ENCODE measurements at places on chromosomes 3 and 15. TPM values are rescaled to one million over a fixed set of nuclear protein-coding genes. Genes with fewer than 3 reads are reported as not detected.
A peak's percentile ranks its signal among the peaks of the same experiment; 100 is the strongest.

- no peak for DNase-seq
These were observed 50.1 kb downstream of the P2RY1 start for GRCh38 chr3:152885076-152885475.

GRCh38 chr15:24848050-24848449 is 106.7 kb upstream of the SNRPN start:
- DNase-seq, result no peak

DNA sequence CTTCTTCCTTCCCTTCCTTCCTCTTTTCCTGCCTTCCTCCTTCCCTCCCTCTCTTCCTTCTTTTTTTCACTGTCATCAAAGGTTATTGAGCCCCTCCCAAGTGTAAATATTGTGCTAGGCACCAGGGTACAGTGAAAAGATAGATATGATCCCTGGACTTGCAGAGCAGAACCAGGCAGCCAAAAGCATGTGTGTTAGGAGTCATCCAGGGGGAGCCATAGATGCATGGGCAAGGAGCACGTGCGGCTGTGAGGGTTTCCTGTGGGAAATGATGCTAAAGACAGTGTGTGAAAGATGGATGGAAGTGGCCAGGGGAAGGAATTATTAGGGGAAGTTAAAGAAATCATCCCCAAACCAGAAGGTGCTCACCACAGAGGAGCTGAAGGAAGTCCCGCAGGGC is 65.2 kb downstream of the NR2F2 start:
- peak; percentile 19 for DNase-seq

GRCh38 chr3:149850787-149851584 is 38.0 kb downstream of the RNF13 start:
- no peak for DNase-seq

DNA sequence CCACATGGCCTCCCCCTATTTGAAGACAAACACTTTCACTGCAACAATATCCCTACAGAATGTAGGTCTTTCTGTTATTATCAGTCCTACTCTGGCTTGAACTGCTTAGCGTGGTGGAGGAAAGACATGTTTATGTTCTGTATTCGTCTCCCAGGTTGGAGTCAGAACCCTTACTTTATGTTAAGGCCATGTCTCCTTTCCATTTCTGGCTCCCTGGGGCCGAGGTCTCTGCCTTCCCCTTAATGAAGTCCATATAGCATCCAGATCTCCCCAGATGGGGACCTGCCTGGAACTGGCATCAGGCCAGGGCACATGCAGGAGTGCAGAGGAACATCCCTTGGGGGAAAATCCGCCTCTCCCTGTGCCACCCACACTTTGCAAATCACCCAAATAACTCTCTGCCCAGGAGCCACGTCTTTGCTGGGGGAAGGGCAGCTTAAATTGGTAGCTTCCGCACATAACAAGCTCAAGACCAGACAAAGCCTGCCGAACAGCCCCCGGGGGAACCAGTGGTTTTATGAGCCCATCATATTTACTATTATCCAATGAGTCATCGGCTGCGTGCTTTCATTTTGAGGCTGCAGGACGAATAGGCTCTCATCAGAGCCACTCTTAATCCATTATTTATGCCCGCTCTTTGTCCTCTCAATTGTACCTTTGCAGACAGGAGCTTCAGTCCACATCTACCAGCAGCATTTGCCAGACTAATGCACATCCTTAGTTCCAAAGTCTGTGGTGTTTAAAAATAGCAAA is 237.0 kb downstream of the UACA start:
- no peak for DNase-seq

GRCh38 chr15:66287461-66288057 is 5.8 kb upstream of the DIS3L start:
- DNase-seq, result no peak

DNA sequence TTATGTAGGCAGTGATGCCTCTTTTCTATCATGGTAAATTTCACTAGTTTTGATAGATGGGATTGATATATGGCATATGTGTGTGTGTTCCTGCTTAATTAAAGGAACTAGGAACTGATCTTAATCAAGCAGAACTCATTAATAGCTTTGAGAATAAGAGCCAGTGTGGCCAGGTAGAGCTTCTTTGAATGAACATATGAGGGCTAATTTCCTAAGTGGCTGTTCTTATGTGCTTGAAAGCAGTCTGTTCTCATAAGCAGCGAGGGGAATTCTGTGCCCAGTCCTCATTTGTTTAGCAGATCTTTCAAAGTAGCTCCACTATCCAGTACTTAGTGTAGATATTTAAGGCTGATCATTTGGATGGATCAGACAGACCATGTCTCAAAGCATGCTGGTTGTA is 164.2 kb downstream of the GABRG3 start:
- DNase-seq, result no peak

DNA sequence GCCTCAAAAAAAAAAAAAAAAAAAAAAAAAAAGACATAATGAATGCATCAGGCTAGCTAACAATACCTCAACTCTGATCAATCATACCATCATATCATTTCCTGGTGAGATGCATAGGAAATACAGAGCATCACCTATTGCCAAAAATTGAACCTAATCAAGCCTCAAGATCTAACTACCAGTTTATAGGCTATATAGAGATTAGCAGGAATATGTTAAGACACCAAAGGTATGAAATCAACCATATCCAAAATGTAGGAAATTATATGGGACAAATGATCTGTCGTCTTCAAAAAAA is 387 bp upstream of the VPS33B start:
- DNase-seq, result no peak

DNA sequence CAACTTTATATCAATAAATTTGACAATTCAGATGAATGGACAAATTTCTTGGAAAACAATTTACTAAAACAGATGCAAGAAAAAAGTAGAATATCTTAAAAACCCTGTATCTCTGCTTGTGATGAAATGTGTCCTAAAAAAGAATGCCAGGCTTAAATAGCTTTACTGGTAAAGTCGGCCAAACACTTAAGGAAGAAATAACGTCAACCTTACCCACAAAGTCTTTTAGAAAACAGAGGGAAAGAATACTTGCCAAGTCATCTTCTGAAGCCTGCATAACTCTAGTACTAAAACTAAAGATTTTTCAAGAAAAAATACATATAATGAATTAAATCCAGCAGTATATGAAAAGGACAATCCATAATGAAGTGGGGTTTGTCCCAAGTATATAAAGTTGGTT is 111.1 kb downstream of the RASA2 start:
- DNase-seq, result no peak

DNA sequence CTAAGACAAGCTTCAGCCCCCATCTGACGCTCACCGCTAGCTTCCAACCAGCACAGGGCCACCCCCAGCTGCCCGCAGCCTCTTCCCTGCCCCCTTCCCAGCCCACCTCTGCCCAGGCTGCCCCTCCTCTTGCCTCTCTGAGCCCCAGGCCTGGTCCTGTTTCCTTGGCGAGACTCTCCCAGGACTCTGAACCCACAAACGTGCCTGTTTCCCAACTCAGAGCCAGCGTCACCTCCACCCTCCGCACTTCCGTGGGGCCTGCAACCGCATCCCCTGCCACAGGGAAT is 35.0 kb downstream of the ZXDC start:
- DNase-seq, result no peak

- DNase-seq, result no peak
These were observed 30.0 kb upstream of the TRAK1 start for GRCh38 chr3:42061025-42061712.

- no peak for DNase-seq
These were observed 19.1 kb downstream of the ALDH1L1 start for GRCh38 chr3:126161309-126161708.

GRCh38 chr15:80991421-80991820 is 1.8 kb upstream of the MESD start:
- DNase-seq, result no peak

- DNase-seq, result no peak
These were observed 113.2 kb downstream of the MECOM start for GRCh38 chr3:169550284-169550683.

The FAM162A gene
- total RNA-seq, result 115 TPM

The TNFAIP8L3 gene
- 4.0 TPM for total RNA-seq

The P2RY13 gene
- total RNA-seq, result not detected

The KCNAB1 gene
- not detected for total RNA-seq

The KCNMB3 gene
- total RNA-seq, result 2.4 TPM

The MEX3B gene
- total RNA-seq, result 0.72 TPM

The CA12 gene
- 0.08 TPM for total RNA-seq
